ENCODE measurements at places on chromosomes 16 and 17.

DNA sequence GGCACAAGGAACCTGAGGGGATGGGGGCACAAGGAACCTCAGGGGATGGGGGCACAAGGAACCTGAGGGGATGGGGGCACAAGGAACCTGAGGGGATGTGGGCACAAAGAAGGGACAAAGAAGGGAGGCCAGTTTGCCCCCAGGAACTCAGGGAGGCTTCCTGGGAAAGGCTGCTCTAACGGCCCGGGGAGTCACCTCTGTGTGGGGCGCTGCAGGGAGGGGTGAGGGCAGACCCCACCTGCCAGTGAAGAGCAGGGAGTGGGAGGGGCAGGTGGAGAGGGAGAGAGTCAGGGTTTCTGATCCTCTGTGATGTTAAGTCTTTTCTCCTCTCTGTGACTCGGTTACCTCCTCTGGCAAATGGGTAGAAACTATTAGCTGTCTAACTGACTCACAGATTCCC, 57.7 kb downstream of the TIMM22 start:
- no peak for DNase-seq

DNA sequence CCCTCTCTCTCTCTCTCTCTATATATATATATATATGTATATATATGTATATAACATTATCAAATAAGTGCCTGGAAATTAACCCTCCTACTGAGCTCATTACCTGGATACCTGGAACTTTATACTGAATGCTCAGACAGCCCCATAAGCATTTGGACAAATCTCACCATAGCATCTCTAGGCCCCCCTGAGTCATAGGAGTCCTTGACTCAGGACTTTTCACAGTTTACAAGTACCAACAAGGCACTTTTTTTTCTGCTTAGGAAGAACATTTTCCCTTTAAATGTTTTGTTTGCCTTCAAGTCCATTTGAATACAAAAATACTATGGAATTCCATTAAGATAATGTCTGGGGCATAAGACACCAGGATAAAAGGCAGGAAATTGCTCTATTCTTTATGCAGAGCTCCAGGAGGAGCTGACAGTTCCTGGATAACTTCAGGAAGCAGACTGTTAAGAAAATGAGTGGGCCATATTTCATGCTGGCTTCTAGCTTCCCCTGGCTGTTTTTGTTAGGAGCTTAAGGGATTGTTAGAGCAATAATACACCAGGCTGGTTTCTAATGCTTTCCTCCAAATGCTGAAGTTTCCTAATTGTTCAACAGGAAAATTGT, 171.7 kb upstream of the ASIC2 start:
- no peak for DNase-seq

DNA sequence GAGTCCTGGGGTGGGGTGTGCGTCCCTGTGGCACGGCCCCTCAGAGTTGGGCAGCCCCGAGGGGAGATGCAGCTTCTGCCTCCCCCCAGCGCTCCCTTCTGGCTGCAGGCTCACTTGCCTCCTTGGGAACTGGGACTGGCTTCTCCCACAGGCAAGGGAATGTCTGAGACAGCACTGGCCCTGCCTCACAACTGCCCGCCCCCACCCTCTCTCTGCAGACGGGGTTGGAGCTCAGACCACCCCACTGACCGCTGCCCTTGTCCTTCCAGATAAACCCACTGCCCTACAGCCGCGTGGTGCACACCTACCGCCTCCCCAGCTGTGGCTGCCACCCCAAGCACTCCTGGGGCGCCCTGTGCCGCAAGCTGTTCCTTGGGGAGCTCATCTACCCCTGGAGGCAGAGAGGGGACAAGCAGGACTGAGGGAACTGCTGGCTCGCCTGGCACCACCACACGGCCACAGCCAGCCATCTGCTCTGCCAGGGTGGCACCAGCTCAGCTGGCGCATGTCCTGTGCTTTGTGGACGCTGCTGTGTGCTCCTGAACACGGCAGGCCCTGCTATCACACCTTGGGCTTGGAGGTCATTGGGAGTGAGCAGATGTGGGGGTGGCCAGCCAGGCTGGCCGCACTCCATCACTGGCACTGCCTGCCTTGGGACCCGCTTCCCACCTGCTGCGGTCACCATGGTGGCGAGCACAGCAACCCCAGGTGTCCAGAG, 7.1 kb upstream of the RAB40C start:
- peak; percentile 86 for DNase-seq

- DNase-seq = no peak
Measured at GRCh38 chr17:67030641-67031040, 13.7 kb upstream of the CACNG1 start.

All from stomach (tissue), 19 donors.